ENCODE measurements at places on chromosomes 12 and 14.

DNA sequence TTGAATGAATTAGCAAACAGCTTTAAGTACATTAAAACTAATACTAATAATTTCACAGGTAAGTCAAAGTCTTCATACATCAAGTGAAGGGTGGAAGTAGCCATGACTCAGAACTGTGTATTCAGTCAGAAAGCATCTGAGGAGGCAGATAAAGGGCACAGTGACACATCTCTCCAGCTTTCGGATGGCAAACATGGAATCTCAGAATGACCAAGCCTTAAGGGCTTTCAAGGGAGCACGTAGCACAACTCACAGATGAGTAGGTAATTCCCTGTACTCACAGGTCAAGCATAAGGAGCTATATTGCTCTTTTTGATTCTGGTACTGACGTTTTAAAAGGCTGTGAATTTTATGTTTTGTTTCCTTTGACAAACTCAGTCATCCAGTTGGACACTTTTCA, 56.0 kb downstream of the MDGA2 start:
- no peak for DNase-seq

DNA sequence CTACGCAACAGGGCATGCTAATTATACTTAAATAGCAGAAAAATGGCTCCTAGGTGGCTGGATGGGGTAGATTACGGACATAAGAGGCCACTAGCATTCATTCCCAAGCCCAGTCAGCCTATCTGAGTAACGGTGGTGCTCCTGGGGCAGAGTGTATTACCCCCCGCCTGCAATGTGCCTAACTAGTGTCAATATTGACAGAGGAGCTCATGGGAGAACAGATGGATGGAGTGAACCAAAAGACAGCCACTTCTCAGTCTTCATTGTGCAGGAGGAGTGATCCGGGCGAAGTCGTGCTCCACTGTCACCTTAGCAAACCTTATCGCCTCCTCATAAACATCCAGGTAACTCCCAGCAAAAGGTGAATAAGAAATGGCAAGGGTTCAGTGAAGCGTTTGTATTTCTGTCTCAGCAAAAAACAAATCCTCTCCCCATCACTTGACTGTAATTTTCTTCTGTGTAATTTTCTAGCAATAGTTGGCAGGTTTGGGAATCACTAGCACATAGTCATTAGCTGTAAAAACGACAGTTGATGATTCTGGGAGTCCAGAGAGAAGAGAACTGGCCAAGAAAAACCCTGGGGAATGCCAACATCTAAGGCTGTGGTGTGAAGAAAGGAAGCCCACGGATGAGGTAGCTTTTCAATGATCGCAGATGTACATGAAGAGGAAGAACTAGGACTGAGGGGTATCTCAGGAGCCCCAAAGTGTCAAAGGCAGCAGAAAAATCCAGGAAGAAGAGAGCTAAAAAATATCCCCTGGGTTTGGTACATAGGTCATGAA, 126.6 kb upstream of the BCL2L14 start:
- no peak for DNase-seq

DNA sequence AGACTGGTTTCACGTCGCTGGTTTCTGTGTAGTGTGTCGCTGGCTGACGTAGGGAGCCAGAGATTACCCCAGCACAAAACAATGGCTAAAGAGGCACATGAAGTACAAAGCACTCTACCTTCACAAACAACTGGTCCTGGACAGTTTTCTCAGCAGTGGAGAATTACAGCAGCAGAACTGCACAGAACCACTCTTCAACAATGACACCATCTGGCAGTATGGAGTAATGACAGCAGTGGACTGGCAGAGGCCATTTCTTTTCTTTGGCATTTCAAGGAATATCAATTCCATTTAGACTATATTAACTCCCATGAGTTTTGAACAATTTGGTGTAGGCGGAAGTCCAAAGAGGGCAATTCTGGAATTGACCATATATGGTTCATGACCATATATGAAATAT, 1074.1 kb downstream of the AACS start:
- no peak for DNase-seq

- DNase-seq, result no peak
These were observed 26.1 kb downstream of the TPCN1 start for GRCh38 chr12:113247123-113248050.

DNA sequence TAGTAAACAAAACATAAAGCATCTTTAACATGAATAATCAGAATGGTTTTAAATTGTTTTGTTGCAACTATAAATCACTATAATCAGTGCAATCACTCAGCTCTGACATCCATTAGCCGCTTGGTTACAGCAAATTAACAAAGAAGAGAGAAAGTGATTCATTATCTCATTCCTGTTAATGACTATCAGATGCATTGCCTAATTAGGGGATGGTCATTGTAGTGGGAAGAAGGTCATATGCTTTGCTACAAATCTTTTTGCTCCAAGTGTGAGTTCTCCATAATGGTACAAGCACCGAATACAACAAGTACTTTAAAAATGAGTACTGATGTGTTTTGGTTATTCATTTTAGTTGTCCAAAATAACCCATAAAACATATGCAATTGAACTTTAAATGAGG, 272.0 kb downstream of the AKAP6 start:
- DNase-seq, result no peak

GRCh38 chr12:91331371-91331770, 148.8 kb upstream of the DCN start:
- no peak for DNase-seq

- DNase-seq, result no peak
These were observed 170.0 kb downstream of the SLC5A8 start for GRCh38 chr12:101039848-101040531.

GRCh38 chr14:97705107-97705506, 907.9 kb downstream of the VRK1 start:
- no peak for DNase-seq

DNA sequence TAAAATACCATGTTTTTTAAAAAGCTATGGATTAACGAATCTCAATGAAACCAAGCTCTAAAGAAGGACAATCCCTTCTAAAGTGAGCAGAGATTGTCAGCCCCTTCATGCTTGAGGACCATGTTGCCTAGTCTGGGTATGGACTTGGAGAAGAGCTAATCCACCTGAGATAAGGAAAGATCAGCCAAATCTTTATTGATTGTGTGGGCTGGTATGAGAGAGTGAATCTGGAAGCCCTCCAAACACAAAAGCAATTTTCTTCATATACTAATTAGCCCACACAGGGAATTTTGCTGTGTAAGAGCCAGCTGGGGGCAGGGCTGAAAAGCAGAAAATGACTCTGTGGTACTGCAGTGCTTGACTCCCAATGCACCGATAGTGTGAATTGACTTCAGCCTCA, 47.4 kb upstream of the DICER1 start:
- no peak for DNase-seq

DNA sequence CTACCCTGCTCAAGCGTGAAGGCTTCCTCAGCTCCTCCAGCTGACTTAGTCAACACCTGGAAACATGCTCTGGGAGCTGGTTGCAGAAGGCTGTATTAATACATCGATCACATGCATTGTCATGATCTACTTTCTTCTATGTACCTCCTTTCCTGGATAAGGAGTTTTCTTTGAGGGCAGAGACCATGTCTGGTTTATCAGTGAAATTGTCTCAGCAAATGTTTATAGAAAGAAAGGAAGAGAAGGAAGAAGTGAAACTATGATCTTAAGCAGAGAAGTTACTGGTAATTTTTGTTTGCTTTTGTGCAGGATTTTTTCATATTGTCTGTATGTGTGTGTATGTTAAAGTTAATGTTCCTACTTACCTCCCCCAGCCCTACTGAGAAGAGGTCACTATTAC, 4.5 kb downstream of the DYRK4 start:
- DNase-seq, result no peak

DNA sequence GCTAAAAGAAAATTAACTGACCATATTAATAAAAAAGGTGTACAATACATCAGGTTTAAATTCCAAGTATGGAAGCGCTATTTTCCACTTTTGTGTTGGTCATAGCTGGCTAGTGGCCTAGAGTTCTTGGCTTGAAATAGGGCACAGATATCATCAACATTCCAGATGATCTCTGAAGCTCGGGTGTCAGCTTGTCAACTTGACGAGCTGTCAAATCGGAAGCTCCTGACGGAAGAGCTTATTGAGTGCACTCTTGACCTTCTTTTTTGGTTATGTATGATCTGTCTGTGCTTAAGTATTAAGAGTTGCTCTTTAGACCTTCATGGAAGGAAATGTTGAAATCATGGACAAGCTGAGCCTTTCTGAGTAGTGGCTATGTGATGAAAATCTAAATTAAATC, 177.9 kb downstream of the APAF1 start:
- no peak for DNase-seq
